ENCODE measurements at places on chromosomes 13 and 19.

- DNase-seq: peak; percentile 25
Measured at GRCh38 chr13:40230833-40231266, 435.6 kb downstream of the FOXO1 start.

GRCh38 chr19:17557466-17557865 lies 2.0 kb downstream of the COLGALT1 start:
- no peak for DNase-seq

DNA sequence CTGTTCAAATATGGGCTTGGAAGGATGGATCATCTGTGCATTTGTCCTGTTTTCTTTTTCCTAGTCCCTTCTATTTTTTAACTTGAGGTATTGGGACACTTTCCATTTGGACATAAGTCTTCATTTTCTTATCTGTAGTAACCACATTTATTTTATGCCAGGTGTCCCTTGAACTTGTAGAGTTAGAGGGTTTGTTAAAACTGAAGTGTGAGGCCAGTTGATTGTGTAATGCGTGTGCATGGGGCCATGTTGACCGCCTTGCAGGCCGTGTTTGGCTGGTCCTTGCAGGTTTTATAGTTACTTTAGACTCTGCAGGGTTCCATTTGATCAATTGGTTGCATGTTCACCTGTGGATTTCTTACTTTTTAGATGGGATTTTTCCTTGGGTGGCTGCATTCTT lies 21.0 kb downstream of the SAE1 start:
- peak; percentile 64 for DNase-seq

DNA sequence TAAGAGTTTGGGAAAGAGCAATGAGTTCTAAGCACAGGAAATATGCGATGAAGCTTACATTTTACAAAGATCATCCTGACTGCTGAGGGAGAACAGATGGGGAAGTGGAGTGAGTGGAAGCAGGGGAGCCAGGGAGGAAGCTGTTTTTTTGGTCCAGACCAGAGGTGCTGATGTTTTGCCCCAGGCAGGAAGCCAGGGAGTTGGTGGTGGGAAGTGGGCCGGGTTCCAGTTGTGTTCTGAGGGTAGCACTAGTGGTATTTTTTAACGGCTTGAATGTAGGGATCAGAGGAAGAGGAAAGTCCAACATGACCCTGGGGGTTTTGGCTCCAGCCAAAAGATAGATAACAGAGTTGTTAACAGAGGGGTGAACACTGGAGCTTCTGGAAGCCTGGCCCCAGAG lies 20.7 kb upstream of the OLFM4 start:
- no peak for DNase-seq

DNA sequence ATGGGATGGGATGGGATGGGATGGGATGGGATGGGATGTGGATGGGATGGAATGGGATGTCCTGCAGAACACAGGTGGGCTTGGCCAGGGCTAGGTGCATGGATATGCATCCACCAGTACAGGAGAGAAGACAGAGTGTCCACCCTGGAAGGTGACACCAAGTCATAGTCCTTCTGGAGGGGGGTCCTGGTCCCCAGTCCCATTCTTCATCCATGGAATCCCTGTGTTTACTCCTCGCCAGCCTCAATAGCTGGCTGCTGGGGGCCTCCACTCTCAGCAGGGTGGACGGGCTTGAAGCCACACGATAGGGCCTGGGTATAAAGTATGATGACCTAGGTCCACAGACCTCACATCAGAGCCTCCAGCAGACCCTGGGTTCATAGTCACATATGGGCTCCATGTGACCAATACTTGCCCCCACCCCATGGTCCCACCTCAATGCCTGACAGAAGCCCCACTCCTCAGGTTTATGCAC lies 40.1 kb downstream of the RFX2 start:
- no peak for DNase-seq

GRCh38 chr19:29662604-29663404 lies 2.5 kb upstream of the PLEKHF1 start:
- DNase-seq: no peak

DNA sequence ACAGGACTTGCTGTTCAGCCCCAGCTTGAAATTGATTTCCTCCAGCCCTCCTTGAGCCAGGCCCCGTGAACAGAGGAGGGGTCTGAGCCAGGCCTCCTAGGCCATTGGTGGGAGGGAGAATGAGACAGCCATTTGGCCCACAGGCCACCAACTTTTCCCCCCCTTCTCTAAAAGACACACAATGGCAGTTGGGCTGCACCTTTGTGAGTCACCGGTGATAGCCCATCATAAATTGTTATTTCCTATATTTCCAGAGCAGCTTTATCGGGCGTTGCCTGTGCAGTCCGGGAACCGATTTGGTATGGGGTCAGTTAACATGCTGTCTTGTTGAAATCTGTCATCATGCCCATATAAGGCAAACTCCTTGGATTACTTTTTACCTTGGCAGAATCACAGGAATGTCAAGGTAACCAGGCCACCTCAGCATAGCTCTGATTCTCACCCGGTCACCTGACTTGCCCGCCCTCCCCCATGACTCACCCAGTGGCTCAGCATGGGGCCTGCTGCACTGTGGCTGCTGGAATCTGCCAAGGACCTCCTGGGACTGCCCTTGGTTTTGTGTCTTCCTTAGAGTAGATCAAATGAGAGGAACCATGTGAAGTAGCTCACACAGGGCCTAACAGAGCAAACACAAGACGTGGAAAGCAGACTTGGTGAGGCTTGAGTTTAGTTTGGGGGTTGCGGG lies 36.1 kb downstream of the ACTN4 start:
- peak; percentile 80 for DNase-seq

GRCh38 chr19:45882652-45883585 lies 3.0 kb downstream of the IRF2BP1 start:
- peak; percentile 88 for DNase-seq

DNA sequence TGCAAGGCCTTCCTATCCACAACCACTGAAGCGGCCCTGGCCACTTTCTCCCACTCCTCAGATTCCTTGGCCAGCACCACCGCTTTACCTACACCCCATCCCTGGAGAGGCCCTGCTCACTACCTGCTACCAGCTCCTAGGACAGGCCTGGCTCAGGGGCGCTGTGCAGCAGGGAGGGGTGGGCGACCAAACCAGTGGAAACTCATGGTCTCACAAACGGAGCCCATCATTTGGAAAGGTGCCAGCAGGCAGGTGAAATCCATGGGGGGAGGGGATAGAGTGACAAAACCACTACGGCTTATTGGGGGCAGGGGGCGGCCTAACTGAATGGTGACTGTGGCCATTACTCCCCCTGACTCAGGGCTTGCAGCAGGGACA lies 27.6 kb downstream of the C19orf47 start:
- DNase-seq: no peak

DNA sequence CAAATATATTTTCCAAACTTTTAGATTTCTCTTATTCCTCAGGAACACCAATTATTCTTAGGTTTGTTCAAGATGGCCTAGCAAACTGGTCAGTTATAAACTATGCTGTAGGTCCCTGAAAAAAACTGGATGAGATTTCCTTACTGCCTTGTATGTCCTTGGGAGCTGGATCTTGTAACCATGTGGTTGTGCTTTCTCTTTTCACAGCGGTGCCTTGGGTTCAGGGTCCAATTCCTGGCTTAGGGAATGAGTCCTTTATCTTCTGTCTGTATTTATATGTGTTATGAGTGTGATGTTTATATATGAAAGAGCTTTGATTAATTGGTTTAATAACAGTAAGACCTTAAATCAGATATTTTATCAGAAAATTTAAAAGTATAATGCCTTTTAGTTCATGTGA lies 23.5 kb upstream of the GRTP1 start:
- DNase-seq: no peak

DNA sequence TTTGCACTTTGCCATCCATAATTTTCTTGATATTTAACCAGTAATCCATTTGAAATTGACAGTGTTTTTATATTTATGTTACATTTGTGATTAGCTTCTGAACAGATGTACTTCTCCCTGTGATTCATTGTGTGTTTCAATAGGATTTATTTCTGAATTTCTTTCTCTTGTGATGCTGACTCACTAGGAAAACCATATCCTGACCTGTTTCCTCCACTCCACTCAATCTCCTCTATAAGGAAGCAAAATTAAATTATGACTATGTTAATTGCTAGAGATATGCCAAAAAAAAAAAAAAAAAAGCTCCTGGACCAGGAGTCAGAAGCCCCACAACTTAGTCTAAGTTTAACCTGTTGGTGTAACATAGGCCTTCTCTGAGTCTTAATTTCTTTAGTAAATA lies 614.6 kb upstream of the SPRY2 start:
- DNase-seq: no peak

GRCh38 chr13:39159393-39159792 lies 121.1 kb downstream of the NHLRC3 start:
- DNase-seq: no peak

DNA sequence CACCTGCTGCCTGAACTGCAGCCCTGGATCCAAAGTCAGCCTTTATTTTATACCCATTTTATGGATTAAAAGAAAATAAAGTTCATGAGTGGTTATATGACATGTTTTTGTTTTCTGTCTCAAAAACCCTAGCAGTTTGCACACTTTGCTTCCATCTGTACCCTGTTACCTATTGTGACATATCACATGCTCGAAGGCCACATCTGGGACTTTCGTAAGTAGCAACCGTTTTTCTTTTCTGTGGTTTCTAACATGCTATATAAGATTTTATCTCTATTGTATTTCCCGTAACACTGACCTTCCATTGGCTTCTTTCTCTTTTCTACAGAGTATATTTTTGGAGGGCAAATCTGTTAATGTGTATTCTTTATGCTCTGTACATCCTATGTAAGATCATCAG lies 1007.2 kb downstream of the PCDH9 start:
- no peak for DNase-seq

DNA sequence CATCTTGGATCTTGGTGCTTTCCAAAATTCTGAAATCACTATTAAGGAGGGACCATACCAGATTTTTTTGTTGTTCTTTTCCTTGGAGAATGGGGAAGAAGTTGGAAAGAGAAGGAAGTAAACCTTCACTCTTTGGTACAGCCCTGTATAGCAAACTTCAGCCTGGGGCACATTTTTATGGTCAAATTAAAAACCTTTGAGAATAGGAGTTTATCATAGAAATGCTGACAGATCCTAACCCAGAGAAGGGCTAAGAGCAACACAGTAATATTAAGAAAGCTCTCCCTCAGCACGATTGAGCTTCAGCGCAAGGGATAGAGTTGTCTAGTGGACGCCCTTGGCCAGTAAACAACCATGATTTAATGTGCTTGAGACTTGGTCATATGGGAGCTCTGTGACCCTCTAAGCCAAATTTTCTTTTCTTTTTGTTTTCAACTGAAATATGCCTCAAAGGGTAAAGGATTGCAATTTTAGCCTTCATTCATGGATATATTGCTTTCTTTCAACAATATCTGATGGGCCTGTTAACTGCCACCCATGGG lies 294.3 kb upstream of the MAB21L1 start:
- no peak for DNase-seq

DNA sequence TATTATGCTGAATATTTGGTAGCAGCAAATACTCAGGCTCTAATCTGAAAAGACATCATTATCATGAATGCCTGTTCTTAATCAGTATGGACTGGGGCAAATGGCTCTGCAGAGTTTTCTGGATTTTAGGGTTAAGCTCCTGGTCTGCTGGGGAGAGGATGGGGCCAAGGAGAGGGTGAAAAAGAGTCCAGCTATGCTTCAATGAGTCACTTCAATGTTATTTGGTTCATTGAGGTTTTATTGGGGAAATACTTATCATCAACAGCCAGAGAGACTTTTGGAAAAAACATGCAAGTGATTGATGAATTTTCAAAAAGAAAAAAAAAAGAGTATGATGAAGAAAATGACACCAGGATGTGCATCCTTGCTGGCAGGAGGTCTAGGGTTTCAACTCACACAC lies 278.3 kb downstream of the UQCRFS1 start:
- DNase-seq: no peak

DNA sequence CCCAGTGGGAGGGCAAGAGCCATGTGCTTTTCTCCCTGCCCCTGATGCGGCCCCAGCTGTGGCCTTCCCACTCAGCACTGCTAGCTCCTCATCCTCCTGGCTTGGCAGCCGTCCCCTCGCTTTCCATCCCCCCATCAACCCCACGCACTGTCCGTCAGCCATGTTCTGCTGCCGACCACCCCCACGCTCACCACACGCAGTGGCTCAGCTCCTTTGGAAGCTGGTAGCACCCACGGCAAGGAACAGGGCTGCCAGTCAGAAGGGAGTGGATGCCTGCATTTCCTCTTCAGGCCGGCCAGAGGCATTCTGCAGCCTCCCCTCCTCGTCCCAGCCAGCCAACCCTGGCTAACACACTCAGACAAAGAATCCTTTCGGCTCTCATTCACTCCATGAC lies 6.3 kb downstream of the CALM3 start:
- DNase-seq: no peak

GRCh38 chr13:77218274-77218673 lies 108.6 kb downstream of the MYCBP2 start:
- no peak for DNase-seq

DNA sequence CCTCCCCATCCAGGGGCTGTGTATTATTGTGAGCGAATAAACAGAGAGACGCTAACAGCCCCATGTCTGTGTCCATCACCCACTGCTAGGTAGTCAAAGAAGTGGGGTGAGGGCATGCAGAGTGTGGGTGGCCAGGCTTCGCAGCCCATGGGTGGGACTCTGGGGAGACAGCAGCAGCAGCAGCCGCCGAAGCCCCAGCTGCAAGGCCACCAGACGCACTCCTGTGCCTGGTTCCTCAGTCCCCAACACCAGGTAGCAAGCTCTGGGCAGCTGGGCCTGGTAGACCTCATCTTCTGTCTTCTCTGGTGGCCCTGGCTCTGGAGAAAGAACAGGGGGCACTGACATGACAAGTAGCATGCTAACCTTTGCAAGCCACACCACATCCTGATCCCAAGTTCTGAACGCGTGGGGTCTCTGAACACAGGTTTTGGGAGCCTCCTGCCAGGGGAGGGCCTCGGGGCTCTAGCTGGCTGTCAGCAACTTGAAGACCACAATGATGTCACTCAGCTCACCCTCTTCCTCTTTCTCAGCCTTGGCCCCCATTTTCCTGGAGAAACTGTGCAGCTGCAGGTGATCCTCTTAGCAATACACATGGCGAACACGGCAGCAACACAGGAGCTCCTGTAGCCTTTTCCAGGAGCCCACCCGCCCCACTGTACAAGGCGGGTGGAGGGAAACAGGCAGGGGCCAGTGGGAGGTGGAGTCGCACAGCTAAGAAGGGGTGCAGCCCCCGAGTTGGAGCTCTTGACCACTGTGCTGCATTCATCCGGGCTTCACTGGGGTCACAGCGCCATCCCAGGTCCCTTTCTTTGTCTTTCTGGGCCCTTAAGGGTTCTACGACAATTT lies 5.8 kb downstream of the FUZ start:
- peak; percentile 23 for DNase-seq

- no peak for DNase-seq
Measured at GRCh38 chr19:50518091-50519005, 4.6 kb upstream of the ASPDH start.

All from hematopoietic multipotent progenitor cell treated with erythropoietin and hydrocortisone succinate and interleukin-3 and kit ligand, for 8 days (in vitro differentiated cells).